Fibroblast of pulmonary artery (primary cell): ENCODE measurements at places on chromosomes 7 and 10.

DNA sequence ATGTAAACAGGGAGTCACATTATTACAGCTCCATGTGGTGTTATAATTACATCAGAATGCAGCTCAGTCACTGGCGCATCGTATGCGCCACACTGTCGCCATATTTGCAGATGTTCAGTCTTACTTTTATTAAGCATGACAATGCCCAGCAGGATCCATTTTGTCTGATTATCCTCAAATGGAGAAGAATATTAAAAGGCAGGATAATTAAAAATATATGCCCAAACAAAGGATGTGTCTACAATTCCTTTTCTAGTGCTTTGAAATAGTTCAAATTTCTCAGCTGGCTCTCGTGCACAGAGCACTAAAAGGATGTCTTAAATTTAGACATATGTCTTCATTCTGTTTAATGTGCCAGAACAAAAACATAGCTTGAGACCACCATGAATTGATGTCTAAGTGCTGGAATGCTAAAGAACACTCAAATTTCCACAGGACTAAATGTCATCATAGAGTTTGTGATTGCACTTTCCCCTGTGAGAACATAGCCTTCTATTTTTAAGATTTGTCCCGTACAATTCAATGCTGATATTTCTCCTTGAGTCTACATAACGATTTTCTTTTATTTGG is 168.0 kb downstream of the DKK1 start:
- no peak for DNase-seq

DNA sequence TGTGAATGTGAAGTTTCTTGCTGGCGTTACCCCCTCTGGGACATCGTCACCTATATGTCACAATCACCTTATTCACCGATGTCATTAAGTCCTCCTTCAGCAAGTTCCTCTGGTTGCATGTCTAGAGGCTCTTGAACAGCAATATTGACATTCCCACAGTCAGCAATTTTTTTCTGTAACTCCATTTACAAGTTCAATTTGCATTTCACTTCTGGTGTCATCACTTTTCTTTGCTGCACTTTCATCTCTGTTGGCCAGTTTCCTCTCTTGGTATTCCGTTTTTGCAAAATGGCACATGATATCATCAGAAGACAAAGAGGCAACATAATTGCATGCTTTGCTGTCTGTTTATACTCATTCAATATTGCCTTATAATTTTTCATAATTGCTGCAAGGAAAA is 69.8 kb downstream of the SRI start:
- no peak for DNase-seq

DNA sequence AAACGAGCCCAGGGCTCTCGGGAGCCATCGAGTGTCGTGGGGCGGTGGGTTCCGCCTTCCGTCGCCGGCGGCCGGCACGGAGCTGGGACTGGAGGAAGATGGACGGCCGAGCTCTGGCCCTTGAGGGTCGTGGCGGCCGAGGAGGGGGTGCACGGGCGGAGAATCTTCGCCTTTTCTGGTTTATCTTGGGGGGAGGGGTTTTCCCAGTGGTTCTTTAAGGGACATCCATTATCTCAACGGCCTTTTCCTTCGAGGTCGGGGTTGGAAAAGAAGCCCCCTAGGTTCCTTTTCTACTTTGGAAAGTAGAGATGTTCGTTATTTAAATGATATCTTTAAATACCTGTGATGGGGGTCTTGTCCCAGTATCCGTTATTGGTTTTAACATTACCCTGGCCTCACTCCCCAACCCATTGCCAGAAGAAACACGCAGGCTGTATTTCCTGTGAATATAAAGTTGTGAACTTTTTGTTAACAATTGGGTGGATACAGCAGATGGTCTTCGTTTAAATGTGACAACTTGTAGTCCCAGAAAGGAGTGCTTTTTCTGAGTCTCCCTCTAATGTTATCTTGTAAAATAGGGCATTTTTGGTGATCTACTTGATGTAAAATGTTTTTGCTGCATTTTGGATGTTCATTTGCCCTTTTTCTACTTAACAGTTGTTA is 765 bp downstream of the CCAR1 start:
- peak; percentile 10 for DNase-seq

DNA sequence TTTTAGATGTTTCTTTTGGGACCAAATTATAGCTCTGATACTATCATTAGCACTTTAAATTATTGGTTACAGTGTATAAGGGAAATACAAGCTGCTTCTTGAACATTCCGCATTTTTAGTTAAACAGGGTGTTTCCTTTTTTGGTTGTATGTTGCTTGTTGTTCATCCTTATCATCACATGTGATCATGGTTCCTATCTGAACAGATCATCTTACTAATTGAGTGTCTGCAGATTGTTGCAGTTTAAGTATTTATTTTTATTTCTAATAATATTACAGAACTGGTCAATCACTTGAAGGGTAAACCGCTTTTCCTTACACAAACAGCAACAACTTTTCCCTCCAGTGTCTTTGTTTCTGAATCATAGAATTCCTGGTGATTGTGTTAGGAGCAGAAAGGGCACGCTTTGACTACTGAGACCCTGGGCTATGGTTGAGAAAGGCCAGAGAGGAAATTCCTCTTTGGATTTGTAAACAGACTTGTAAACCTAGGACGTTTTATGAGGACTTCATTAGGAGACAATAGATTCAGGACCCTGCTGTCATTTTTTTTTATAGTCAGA is 37.2 kb downstream of the CHN2 start:
- DNase-seq = no peak

GRCh38 chr7:112185005-112185834 is 21.0 kb downstream of the DOCK4 start:
- peak; percentile 27 for DNase-seq

DNA sequence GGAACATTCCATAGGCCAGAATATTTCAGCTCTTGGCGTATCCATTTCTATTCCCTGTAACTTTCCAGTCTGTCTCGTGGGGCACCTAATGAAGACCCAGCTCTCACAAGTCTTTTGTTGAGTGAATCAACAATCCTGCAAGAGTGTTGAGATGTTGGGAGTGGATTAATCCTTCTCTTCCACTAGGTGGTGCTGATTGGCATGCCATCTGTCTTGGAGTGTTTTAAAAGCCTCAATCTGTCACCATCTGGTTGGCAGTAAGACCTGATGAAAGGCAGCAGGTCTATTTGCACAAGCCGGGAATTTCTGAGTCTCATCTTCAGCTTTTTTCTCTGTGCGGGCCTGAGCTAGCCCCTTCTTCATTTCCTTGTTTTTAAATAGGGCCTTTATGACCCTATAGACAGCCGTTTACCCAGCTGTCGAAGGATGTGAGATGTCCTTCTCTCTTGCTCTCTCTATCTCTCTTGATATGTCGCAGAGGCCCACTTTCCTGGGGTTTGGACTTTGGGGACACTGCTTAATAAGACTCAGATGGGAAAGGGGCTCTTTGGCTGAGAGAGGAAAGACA is 180.5 kb downstream of the ZNF365 start:
- peak; percentile 72 for DNase-seq

- no peak for DNase-seq
These were observed 93.2 kb downstream of the ZNF680 start for GRCh38 chr7:64469673-64470072.

DNA sequence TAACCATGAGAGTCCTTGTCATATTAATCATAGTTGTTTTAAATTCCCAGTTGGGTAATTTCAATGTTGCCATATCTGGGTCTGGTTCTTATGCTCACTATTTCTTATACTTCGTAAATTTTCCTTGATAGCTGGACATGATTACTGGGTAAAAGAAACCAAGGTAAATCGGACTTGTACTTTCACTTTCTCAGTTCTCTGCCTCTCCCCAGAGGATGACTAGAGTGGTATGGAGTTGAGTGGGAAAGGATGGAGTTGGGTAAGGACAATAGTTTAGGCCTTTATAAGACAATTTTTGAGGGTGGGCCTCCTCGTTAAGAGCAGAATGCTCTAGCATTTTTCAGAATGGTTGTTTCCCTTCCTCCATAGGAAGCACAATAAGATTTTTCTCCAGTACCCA is 106.1 kb downstream of the CRPPA start:
- no peak for DNase-seq

DNA sequence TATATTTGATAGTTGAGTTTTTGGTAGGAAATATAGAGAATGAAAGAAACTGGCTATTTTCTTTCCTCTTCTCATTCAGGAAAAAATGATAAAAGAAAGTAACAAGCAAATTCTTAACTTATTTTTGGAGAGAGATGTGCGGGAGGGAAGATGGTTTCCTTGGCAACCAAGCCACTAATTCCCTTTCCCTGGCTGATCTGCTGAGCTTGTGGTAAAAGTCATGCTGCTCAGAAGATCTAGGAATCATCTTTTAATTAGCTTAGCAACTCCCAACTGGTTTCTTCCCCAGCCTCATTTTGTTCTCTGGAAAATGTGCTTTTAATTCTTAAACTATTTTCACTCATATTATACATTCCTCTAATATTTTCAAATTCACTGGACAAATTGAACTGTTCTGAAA is 11.8 kb downstream of the UROS start:
- no peak for DNase-seq
